ENCODE measurements at places on chromosomes 12 and 14. TPM values are rescaled to one million over a fixed set of nuclear protein-coding genes. Genes with fewer than 3 reads are reported as not detected.

PRH2 gene
- total RNA-seq = not detected

DNA sequence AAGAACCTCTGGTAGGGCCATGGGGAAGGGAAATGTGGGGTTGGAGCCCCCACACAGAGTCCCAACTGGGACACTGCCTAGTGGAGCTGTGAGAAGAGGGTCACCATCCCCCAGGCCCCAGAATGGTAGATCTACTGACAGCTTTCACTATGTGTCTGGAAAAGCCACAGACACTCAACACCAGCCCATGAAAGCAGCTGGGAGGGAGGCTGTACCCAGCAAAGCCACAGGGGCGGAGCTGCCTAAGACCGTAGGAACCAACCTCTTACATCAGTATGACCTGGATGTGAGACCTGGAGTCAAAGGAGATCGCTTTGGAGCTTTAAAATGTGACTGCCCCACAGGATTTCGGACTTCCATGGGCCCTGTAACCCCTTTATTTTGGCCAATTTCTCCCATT lies 97.8 kb downstream of the HMGA2 start:
- DNase-seq = no peak

GRCh38 chr14:22397221-22397737 lies 191.7 kb downstream of the DAD1 start:
- DNase-seq = no peak

DNA sequence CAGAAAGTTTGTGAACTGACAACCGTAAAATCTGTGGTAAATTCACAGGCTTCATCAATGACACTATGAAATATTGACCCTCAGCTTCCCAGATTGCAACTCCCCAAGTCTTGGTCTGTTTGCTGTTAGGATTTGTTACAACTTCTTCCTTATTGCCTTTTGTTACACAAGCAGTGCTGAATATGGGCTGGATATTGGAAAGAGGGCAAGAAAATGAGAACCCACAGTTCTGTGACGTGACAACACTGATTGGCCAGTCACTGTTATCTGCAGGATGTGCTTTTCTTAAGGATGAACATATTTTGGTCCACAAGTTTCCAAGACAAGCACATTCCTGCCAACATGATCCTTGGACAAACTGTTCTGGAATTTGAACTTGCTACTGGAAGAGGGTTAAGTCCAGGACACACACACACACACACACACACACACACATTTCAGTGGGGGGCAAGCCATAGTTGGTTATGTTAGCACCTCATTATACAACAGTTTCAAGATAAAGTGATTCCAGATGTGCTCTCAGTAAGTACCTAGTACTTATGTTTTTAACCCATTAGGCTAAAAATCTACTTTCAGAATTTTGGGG lies 16.6 kb upstream of the SLC38A2 start:
- DNase-seq = peak; percentile 48

Data from pulmonary artery endothelial cell (primary cell).